Smooth muscle cell of the brain vasculature (primary cell): ENCODE measurements at places on chromosomes 3 and 15.

DNA sequence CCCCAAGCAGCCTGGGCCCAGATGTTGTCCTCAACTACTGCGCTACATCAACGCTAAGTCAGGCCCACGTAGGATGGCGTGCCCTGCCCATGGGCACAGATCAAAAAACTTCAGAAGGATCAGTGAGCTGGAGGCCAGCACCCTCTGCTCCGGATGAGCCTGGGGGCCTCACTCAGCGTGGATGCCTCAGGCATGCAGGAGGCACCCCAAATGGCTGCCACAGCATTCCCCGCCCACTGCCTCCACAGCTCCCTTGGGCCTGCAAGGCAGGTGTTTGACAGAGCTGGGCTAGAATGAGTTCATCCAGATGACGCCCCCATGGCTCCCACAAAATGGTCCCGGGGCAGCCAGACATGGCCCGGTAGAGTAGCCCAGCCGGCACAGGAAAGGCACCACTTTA lies 7.1 kb downstream of the ATP2B2 start:
- no peak for DNase-seq

DNA sequence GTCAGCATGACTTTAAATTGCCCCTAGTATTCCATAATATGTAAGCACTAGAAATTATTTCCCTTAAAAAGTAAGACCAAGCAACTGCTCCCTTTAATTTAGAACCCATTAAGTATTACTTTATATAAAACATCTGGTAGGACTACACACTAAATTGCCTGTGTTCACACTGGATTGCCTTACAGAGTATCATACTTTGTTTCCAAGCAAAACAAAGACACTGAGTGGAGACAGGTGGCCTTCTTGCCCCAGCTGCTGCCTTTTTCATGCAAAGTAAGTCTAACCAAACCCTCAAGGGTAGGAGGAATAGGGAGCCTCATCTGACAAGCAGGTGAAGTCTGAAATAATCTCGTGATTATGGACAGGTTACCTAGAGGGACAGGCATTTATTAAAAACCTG lies 87.3 kb downstream of the PEX5L start:
- DNase-seq: no peak

DNA sequence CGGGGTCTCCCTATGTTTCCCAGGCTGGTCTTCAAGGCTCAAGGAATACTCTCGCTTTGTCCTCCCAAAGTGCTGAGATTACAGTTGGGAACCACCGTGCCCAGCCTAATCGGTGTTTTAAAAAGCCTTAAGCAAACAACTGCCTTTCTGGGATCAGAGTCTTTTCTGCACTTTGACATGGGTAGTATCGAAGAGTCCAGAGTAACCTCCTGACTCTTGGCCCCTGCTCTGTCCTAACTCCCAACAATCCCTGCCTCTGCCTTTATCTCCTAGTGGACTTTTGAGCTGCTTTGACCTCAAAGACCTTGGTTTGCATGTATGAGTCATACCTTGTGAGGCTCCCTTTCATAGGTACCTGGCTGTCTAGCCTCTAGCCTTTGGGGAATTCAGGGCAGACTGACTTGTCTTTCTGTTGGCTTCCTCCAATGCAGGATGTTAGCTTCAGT lies 21.0 kb upstream of the HACD2 start:
- no peak for DNase-seq

- DNase-seq: peak; percentile 55
Measured at GRCh38 chr15:34942363-34942762, 27.2 kb downstream of the AQR start.

DNA sequence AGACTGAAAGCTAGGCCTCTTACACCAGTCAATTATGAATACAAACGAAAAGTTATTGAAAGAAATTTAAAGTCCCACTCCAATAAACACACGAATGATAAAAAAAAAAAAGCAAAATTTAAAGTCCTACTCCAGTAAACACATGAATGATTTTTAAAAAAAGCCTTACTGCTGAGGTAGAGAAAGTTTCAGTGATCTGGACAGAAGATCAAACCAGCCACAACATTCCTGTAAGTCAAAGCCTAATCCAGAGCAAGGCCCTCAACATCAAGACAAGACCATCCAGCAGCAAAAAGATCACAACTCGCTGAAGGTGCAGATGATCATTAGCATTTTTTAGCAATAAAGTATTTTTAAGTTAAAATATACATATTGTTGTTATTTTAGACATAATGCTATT lies 95.6 kb upstream of the LIPC start:
- DNase-seq: no peak

DNA sequence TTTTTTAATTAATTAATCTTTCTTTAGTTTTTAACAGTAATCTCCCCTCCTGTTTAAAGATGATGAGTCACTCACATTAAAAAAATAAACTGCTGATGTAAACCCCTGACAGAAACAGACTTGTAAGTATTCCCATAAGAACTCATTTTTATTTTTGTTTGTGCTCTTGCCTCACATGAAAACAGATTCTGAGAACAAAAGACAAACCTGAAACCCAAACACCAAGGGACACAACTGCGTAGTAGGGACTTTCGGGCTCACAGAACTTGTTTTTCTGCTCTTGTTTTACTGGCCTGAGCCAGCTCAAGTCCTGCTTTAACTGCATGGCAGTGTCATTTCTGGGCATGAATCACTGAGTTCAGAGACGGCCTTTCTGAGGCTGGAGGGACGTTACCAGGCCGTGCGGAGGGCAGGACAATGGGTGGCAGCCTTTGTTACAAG lies 600.8 kb downstream of the FOXP1 start:
- DNase-seq: peak; percentile 70

- DNase-seq: no peak
Measured at GRCh38 chr15:92226020-92226612, 167.6 kb upstream of the ST8SIA2 start.

DNA sequence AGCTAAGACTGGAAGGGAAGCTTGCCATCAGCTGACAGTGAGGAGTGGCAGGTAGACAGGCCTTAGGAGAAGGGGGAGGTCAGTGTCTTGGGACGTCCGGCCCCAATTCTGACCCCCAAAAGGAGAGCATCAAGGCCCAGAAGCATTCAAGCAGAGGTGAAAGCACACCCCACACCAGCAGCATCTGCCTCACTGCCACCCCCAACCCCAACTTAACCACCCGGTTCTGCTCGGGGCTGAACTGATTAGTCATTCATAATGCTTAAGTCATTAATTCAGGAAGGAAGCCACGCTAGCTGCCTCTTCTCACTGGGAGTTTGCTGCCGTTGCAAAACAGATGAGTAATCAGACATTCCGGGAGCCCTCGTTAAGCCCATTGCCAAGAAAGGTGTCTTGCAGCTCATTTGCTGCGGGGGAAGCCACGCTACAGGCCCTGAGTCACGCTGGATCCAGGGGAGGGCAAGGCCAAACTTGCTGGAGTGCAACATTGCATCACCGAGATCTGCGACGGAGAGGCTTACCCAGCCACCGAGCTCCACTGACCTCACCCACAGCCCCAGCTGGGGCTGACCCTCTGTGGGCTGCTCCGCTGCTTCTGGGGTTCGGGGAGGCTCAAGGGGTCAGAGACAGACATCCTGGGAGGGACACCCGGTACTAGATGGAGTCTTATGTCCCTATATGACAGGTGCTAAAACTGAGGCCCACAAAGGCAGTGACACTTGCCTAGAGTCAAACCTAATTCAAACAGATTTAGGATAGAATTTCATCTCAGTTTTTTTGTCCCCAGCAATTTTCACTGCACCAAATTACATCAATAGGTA lies 46.4 kb upstream of the HES1 start:
- DNase-seq: no peak

DNA sequence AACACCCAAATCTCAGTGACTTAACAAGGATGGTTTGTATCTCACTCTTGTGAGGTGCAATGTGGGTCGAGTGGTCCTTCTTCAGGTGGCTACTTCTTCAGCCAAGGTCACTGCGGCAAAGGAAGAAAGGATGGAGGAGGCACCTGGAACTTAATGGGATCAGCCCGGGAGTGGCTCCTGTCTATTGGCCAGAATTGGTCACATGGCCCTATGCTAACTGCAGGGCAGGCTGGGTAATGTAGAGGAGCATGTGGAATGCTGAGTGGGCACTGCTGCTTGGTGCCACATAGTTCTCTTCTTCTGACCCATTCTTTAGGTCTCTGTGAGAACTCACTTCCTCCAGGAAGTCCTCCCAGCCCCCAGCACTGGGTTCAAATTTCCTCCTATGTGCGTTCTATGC lies 20.3 kb upstream of the FAM3D start:
- no peak for DNase-seq

- no peak for DNase-seq
Measured at GRCh38 chr15:62059108-62059815, 985 bp downstream of the VPS13C start.
